ENCODE measurements at places on chromosomes 13 and 19.

DNA sequence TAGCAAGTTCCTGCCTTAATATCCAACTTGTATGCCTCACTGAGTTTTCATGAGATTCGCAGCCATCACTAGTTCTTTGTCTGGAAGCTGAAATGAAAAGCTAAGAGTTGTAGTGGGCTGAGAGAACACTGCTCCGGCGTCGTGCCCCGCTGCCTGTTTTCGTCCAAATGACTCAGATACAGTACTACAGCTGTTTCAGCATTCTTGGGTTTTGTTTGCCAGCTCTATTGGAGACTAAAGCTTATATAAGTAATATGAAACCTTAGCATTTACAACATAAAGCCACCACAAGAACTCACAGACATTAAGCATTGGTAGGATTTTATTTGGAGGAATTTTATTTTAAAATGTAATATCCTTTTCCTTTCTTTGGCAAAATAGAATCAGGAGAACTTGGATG is 299.7 kb downstream of the DLEU7 start:
- no peak for DNase-seq

DNA sequence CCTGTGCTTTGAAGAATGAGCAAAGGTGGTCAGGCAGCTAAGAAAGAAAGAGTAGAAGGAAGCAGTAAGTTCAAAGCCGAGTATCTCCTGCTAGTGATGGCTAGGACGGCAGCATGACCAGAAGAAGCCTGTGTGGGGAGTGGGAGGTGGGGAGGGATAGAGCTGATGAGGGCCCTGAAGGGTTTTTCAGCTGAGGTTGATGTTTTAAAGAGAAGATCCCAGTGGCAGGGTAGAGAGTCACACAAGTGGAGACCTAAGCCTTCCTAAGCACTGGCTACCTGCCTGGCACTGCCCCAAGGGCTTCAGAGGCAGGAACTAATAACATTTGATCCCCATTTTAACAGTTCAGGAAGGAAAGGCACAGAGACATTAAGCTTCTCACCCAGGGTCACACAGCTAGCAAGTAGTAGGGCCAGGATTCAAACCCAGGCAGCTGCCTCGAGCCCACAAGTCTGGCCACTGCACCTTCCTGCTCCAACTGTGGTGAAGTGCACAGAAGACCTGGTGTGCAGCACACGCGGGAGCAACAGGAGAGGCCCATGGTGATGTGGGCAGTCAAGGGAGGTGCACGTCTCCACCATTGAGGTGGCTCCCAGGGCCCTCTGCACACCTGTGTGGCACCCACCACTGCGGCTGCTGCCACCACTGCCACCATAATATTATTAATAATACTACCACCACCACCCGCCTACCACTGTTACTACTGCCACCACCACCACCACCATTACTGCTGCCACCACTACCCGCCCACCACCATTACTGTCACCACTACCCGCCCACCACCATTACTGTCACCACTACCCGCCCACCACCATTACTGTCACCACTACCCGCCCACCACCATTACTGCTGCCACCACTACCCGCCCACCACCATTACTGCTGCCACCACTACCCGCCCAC is 22.1 kb downstream of the CUL4A start:
- no peak for DNase-seq

GRCh38 chr13:26680123-26680450 is 80.5 kb downstream of the GPR12 start:
- DNase-seq, result no peak

DNA sequence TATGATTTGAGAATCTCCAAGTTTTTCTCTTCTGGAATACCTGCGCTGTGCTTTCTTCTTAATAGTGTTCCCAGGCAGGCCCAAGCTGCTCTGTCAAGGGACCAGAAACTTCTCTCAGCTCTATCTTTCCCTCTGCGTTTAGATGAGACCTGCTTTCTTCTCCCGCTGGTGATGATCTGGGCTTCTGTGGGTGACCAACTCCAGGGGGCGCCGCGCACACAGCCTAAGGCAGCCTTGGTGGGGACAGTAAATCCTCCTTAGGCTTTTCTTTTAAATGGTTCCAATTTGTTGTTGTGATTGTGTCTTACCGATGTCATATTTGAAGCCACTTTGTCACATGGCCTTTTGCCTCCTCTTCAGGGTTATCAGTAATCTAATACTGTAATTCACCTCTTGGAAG is 439.4 kb upstream of the KLF12 start:
- peak; percentile 68 for DNase-seq

DNA sequence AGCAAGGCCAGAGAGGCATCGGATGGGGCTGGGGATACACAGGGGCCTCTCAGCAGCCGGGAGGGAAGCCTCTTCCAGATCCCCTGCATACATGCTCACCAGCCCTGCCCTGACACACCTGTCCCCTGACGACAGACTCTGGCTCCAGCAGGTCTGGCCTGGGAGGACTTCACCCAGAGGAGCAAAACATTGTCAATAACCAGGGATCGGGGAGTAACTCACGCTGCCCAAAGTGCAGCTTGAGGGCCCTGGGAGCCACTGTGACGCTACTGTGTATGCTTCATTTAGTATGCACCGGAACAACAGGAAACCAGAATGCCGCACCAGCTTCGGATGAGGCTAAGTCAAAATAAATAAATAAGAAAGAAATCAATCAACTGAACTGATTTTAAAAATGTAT is 12.4 kb upstream of the CD22 start:
- DNase-seq, result no peak

- DNase-seq, result no peak
These were observed 12.0 kb downstream of the ZSWIM9 start for GRCh38 chr19:48182434-48182833.

GRCh38 chr19:35909684-35910035 is 1.6 kb upstream of the TYROBP start:
- DNase-seq, result no peak

DNA sequence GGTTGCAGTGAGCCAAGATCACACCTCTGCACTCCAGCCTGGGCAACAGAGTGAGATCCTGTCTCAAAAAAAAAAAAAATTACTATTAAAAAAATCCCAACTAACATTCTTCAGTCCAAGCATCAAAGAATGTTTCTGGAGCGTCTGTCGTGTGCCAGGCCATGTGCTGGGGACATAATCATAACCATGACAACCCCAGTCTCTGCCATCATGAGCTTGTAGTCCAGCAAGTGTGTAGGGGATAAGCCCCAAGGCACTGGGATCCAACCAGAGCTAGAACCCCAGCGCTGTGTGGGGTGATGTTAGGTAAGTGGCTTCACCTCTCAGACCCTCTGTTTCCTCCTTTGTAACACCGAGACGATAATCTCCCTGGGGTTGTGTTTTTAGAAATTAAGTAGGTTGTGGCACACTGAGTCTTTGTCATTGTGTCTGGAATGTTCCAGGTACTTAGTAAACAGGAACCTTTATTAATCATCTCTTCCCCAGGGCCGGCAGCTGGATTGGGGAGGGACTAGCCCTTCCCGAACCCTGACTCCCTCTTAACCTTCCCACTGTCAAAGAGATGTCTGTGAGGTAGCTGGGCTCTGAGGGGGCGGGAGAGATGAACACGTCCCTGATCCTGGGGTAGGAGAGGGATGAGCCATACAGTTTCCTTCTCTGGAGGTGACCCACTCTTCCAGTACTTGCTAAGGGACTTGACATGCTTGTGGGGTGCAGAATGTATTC is 5.2 kb downstream of the ITPKC start:
- DNase-seq, result no peak

GRCh38 chr19:5358173-5358800 is 17.7 kb upstream of the PTPRS start:
- no peak for DNase-seq

DNA sequence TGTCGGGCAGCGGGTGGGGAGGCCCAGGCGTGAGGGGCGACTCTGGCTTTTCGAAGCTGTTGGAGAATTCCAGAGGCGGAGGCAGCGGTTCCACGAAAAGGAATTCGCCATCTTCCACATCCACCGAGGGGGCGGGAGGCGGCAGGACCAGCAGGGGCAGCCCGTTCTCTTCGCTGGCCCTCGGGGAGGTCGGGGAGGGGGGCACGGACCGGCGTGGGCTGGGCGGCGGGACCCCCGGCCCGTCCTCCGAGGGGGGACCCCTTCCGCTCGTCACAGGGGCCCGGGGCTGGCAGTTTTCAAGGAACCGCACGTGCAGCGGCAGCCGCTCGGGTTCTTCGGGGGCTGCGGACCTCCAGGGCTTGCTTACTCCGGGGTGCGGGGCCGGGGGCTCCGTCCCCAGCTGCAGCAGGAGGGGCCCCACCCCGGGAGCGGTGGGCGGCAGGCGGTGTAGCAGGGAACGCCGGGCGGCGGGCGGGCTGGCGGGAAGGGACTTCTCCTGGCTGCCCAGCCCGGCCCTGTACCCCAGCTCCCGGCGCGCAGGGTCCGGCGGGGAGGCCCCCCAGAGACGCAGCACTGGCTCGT is 18.0 kb downstream of the C19orf81 start:
- DNase-seq, result no peak

DNA sequence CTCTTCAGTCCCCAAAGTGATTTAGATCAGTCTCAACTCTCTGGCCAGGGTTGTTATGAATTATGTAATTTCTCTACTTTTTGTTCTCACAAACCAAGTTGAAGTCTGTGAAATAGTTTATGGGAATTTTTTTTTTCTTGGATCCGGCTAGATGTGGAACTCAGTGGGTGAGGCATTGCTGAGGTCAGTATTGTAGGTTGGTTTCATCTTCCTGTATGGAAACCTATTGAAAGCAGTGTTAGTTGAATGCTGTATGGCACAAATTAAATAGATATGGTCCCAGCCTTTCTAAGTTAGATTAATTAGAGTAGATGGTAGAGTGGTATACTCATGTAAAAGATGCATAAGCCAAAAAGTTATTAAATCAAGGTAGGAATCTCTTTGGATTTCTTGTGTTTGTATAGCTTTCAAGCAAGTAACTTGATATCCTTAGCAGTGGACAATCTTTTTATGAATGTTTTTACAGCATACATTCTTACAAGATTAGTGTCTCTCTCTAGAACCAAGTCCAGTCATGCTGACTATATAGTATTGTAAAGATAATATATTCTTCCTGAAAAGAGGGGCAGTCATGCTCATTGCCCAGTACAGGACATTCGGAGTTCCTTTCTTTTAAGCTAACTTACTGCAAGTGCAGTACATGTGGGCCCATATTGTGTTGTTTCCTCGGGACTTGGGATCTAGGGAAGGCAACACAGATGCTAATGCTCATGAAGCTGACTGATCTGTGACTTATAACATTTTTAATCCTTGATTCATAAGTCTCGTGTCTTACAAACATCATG is 2541.1 kb downstream of the PCDH9 start:
- no peak for DNase-seq

- no peak for DNase-seq
These were observed 160.2 kb downstream of the PDS5B start for GRCh38 chr13:32746474-32746873.

DNA sequence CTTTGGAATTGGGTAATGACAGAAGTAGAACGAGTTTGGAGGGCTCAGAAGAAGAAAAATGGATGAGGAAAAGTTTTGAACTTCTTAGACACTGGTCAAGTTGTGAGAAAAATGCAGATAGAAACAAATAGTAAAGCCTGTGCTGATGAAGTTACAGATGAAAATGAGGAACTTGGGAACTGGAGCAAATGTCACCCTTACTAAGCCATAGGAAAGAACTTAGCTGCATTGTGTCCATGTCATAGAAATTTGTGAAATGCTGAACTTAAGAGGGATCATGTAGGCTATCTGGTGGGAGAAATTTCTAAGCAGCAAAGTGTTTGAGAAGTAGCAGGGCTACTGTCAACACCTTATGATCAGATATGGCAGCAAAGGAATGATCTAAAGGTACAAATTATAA is 289.2 kb upstream of the PCDH9 start:
- DNase-seq, result no peak

DNA sequence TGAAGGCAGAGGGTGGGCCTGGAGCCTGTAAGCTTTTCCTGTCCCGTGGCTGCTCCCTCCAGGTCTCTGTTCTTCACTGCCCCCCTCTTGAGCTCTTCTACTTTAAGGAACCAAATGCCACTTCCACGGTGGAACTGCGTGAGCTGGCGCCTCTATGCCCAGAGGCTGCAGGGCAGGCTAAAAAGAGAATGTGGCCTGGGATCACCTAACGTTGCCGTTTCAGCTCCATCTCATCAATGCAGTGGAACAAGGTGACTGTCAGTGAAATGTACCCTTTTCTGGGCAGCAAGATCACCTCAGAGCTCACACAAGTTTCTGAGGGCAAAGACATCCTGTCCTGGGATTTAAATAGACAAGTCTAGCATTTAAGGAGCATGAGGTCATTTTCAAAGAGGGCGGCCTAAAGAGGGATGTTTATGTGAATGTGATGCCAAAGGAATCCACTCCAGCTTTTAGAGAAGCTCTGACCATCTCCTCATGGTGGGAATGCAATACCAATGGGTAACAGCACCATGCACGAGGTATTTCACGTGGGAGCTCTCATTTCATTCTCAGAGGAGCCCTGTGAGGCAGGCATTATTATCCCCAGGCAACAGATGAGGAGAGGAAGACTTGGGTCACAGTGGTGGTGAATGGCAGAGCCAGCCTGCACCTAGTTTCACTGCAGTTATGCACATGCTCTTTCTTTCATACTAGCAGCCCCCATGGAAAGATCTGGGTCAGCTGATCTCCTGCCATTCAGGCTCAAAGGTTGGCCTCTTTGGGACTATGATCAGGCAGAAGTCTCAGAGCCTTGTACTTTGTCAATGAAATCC is 39.3 kb downstream of the RGCC start:
- no peak for DNase-seq

DNA sequence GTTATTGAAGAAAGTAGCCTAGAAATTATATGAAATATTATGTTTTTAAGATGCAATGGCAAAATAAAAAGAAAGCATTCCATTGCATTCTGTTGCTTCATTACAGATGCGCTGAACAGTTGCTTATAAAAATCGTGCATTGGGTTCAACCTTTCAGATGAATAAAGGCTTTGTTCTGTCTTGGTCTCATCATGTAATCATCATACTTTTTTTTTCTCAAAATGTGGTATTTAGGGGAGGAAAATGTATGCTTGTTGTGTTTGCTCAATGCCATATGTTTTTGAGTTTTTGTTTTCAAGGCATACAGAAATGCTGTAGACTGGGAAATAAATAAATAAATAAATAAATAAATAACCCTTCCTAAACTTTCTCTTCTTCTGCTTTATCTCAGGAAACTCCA is 1.1 kb upstream of the MBNL2 start:
- no peak for DNase-seq

DNA sequence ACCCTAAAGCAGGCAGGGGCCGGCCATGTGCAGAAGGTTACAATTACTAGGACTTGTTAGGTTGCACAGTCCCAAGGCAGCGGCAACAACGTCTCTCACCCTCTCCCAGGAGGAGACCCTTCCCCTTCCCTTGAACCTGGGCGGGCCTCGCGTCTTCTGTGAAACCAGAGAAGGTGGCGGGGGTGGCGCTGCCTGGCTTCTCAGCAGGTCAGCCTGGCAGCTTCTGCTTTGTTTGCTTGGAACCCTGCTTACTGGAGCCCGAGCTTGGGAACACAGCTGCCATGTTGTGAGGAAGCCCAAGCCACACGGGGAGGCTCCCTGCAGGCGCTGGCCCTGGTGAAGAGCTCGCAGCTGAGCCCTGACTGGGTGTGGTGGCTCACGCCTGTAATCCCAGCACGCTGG is 15.5 kb downstream of the MKNK2 start:
- no peak for DNase-seq

- DNase-seq, result no peak
These were observed 18.3 kb downstream of the NMRK2 start for GRCh38 chr19:3950871-3951861.

- no peak for DNase-seq
These were observed 205.4 kb downstream of the PDS5B start for GRCh38 chr13:32791545-32792172.

Data from H1 (cell line).